ENCODE measurements at places on chromosomes 2 and 18.

DNA sequence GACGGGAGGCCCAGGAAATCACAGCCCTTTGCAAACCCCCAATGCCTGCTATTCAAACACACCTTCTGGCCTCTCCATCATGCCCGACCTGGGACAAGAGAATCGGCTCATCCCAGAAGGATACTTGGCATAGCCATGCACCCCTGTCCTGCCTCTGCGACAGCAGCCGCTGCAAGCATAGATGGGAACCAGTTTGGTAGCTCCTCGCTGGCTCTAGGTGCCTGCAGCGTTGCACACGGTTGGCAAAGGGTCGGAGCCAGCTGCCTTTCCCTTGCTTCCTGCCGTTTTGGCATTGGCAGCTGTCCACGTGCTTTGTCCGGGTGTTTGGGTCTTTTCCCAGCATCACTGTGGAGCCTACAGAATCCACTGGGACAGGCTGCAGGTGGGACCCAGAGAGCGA lies 76.9 kb downstream of the TWIST2 start:
- DNase-seq, result no peak

GRCh38 chr2:120564213-120565094 lies 171.2 kb upstream of the GLI2 start:
- DNase-seq, result no peak

- no peak for DNase-seq
Observed at GRCh38 chr2:149612122-149612521, 24.5 kb upstream of the MMADHC start.

GRCh38 chr18:76564117-76564516 lies 69.1 kb upstream of the ZNF516 start:
- DNase-seq, result no peak

DNA sequence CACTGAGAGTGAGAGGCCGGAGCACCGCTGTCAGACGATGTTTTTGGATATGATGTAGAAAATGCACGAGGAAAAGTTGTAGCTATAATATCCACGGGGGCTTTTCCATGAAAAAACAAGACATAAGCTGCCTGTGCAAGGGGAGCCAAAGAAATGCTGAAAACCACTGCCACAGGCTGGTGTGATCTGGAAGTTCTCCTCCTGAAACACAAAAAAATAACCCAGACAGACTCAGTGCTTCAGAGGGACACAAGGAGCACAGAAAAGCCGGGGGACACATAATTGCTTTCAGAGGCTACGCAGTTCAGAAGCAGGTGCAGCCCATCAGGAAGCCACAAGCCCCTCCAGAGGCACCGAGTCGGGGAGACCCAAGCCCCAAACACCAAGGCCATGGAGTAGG lies 98.2 kb downstream of the ZNF516 start:
- DNase-seq, result no peak

GRCh38 chr2:235630718-235631296 lies 137.0 kb downstream of the AGAP1 start:
- DNase-seq, result no peak

DNA sequence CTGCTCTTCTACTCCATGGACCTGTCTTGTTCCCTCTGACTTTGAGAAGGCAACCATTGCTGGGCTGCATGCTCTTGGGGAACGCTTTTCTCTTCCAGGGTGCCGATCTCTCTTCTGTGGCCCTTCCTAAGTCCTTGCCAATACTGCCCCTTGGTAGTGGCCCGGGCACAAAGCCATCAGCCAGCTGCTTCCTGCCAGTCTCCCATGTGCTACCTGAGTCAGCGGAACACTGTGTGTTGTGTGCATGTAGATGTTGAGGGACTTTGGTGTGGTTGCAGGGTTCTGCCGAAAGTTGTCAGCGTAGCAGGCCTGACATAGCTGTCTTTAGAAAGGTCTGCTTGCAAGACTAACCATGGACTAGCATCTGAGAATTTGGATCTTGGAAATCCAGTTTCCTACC lies 35.4 kb downstream of the MGAT5 start:
- DNase-seq, result no peak

DNA sequence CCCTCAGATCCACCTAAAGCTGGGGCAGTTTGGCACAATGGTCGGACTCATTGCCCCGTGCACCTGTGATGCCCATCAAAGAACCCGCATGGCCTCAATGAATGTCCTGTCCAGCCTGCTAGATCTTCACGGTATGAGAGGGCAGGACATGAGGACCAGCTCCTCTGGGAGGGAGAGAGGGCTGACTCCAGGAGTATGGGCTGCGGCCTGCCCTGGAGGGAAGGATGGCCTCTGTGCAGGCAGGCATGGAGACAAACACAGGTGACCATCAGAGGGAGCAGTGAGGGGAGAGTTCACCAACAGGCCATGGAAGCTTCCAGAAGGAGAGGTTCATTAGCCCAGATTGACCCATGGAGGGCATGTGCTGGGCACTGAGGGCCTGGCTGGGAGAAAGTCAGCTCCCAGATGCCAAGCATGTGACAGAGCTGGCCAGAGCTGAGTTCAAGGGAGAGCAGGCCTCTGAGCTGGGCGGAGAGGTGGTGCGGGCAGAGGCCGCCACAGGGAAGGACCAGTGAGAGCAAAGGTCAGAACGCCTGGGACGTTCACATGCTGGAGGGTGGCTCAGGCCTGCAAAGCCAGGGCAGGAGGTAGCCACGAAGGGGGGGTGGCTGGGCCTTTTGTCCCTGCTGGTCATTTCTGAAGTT lies 36.2 kb downstream of the HJURP start:
- no peak for DNase-seq

GRCh38 chr2:85976106-85976920 lies 87.5 kb upstream of the ST3GAL5 start:
- no peak for DNase-seq

DNA sequence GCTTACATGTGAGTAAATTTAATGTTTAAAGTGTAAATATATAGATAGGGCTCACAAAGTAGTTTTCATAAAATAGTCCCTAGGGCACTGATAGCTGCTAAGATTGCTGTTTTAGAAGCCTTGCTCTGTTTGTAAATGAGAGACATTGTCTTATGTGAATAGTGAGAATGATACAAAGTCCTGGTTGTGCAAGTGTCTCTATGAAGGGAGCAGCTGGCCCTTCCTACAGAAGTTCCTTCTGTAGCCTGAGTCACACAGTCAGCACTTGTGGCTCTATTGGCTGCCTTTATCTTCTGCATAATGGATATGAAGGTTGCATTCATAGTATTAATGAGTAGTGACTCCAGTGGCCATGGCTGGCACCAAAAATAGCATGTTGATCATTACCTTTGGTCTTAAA lies 279.7 kb downstream of the OSR1 start:
- no peak for DNase-seq
